Lower lobe of right lung (tissue), 2 donors: ENCODE measurements at places on chromosomes 2 and 18. TPM values are rescaled to one million over a fixed set of nuclear protein-coding genes. Genes with fewer than 3 reads are reported as not detected.

DNA sequence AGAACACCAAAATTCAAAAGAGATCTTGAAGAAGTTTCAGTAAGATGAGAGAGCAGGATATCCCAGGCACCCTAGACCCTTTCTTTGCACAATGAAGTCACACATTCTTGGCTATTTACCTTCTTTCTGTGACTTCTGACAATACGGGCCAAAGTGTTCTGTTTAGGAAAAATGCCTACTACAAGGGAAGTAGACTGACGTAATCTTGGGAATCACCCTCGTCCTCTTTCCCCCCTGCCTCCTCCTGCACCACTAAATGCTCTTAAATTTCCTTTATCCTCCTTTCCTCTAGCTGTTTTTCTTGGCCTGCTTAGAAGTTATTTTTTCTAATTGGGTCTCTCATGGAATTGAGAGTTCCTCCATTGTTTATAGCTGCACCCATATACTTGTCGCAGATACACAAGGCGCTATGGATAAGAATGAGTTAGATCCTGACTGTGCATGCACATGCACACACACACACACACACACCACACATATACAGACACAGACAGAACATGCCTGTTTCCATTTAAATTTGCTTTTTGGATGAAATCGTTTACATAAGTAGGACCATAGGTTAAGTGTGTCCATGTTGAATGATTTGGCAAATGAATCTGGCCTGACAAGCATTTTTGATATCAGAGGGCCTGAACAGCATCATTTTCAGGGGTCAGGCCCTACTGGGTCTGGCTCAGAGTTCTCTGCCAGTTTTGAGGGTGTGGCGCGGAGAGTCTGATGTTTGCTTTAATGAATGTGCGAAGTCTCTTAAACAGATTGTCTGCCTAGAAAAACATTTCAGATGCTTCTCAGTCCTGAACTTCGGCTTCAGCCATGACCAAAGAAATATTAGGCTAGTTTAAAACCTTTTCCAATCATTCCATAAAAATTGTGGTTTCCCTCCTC, 131.9 kb upstream of the NT5C1B start:
- DNase-seq, result no peak
- H3K27me3 ChIP-seq, result no peaks in the 10 kb centered on the region
- H3K4me3 ChIP-seq, result no peak overlapping the region
- H3K27ac ChIP-seq, result no peak overlapping the region

DNA sequence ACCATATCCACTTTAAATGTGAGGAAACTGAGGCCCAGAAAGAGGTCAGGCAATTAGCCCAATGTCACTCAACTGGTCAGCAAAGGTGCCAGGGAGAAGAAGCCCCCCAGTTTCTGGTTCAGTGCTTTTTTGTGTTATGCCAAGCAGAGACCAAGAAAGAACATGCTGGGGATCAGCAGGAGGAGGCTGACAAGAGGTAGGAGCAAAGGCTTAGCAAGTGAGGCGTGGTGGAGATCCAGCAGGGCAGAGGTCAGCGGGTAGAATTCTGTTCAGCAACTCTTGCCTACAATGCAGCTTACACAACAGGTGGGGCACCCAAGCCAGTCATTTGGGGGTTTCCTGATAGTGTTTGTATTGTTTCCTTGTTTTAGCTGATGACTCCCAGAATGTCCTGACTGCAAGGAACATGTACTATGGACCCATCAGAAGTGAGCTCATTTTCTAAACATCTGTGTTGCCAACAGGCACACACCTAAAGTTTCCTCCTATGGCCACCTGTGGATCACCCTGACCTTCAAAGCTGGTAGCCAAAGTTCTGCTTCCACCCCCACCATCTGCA, 28.2 kb downstream of the LPIN2 start:
- peak overlapping the region; percentile 0 for H3K27ac ChIP-seq
- no peak overlapping the region for H3K4me3 ChIP-seq
- no peaks in the 10 kb centered on the region for H3K27me3 ChIP-seq
- peaks cover 78% of the 10 kb centered on the region for H3K4me1 ChIP-seq
- DNase-seq, result no peak

GRCh38 chr2:15780912-15781574, 159.3 kb upstream of the MYCN start:
- no peak for DNase-seq
- H3K36me3 ChIP-seq, result no peaks in the 10 kb centered on the region
- H3K27ac ChIP-seq, result no peak overlapping the region
- H3K4me1 ChIP-seq, result no peaks in the 10 kb centered on the region
- H3K27me3 ChIP-seq, result peaks cover 5% of the 10 kb centered on the region

DNA sequence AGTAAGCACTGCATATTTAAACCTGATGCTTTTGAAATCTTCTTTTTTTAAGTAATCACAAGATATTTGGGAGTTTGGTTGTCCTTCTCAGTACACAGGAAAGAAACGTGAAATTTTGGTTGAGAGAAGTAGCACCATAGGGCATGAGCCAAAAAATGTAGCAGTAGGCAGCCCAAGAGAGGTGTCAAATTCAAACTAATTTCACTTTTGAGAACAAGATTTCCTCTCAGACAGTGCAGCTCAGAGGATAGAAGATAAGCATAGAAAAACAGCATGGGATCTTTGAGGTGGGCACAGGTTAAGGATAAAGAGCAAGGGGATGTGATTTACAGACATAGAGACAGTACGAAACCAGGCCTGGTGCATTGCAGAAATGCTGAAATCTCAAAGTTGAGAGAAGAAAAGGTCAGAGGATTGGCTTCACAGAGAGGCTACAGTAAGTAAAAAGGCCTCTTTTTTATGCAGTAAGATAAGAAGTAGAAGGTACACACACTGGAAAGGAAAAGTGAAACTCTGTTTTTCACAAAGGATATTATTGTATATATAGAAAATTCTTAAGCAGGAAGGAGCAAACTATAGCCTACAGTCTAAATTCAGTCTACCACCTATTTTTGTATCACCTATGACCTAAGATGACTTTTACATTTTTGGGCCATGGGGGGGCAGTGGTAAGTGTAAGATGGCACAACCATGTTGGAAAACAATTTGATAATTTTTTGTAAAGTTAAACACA, 89.8 kb downstream of the PKP4 start:
- no peak overlapping the region for H3K4me3 ChIP-seq
- DNase-seq, result no peak
- H3K36me3 ChIP-seq, result peaks cover 14% of the 10 kb centered on the region
- no peak overlapping the region for H3K27ac ChIP-seq

The MYOM1 gene
- total RNA-seq, result 5.0 TPM

- no peaks in the 10 kb centered on the region for H3K36me3 ChIP-seq
- no peak overlapping the region for H3K4me3 ChIP-seq
- DNase-seq, result no peak
- H3K4me1 ChIP-seq, result no peaks in the 10 kb centered on the region
- no peaks in the 10 kb centered on the region for H3K27me3 ChIP-seq
- no peak overlapping the region for H3K27ac ChIP-seq
Observed at GRCh38 chr2:100053087-100053885, 89.1 kb downstream of the AFF3 start.

- H3K4me1 ChIP-seq, result no peaks in the 10 kb centered on the region
- H3K36me3 ChIP-seq, result no peaks in the 10 kb centered on the region
- no peak overlapping the region for H3K27ac ChIP-seq
- peak; percentile 14 for DNase-seq
- H3K27me3 ChIP-seq, result no peaks in the 10 kb centered on the region
- no peak overlapping the region for H3K4me3 ChIP-seq
Observed at GRCh38 chr2:128628206-128628605, 309.5 kb upstream of the HS6ST1 start.

GRCh38 chr18:63700501-63700900, 2.3 kb upstream of the SERPINB11 start:
- no peaks in the 10 kb centered on the region for H3K36me3 ChIP-seq
- no peaks in the 10 kb centered on the region for H3K27me3 ChIP-seq
- H3K27ac ChIP-seq, result no peak overlapping the region
- no peaks in the 10 kb centered on the region for H3K4me1 ChIP-seq
- no peak for DNase-seq
- no peak overlapping the region for H3K4me3 ChIP-seq

- no peak overlapping the region for H3K4me3 ChIP-seq
- no peak overlapping the region for H3K27ac ChIP-seq
- H3K36me3 ChIP-seq, result no peaks in the 10 kb centered on the region
- no peaks in the 10 kb centered on the region for H3K4me1 ChIP-seq
- no peak for DNase-seq
Observed at GRCh38 chr18:58535340-58536201, 93.3 kb downstream of the ALPK2 start.

The MRO gene
- 0.44 TPM for total RNA-seq

DNA sequence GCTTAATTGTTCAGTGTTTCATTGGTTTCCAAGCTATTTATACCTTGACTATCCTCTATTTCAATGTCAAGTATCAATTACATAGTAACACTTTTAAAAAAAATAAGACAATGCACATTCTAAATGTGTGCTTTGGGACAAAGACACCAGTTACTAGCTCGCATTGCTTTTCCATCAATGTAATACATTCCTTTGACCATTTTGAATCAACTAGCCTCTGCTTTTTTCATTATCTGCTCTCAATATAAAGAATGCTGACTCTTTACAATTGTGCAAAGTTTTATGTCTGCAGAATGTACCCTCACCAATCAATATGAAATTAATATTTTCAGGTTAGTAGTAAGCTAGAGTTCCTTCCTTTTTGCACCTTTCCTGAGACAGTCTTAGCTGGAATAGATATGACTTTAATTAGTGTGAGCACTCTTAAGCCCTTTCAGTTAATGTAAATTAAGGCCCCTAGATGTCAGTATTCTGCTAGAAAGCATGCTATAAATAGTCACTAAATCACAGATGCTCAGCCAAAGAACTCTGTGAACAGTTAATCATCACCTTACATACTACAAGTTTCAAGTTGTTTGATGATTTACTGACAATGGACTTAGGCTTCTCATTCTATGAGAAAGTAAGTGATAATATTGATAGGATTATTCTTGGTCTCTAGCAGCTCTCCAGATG, 413.6 kb downstream of the PTH2R start:
- no peaks in the 10 kb centered on the region for H3K27me3 ChIP-seq
- no peak overlapping the region for H3K27ac ChIP-seq
- no peak overlapping the region for H3K4me3 ChIP-seq
- H3K4me1 ChIP-seq, result no peaks in the 10 kb centered on the region

- no peaks in the 10 kb centered on the region for H3K27me3 ChIP-seq
- no peak for DNase-seq
- H3K4me1 ChIP-seq, result no peaks in the 10 kb centered on the region
- no peaks in the 10 kb centered on the region for H3K36me3 ChIP-seq
- no peak overlapping the region for H3K4me3 ChIP-seq
Observed at GRCh38 chr2:205358351-205358815, 323.9 kb upstream of the NRP2 start.

The MTLN gene
- 47.3 TPM for total RNA-seq

The DSC3 gene
- 0.24 TPM for total RNA-seq

GRCh38 chr18:48929941-48930713, 20.6 kb downstream of the SMAD7 start:
- peak overlapping the region; percentile 26 for H3K4me3 ChIP-seq
- DNase-seq, result no peak
- H3K4me1 ChIP-seq, result peaks cover 100% of the 10 kb centered on the region

The FAM110C gene
- 3.6 TPM for total RNA-seq

DNA sequence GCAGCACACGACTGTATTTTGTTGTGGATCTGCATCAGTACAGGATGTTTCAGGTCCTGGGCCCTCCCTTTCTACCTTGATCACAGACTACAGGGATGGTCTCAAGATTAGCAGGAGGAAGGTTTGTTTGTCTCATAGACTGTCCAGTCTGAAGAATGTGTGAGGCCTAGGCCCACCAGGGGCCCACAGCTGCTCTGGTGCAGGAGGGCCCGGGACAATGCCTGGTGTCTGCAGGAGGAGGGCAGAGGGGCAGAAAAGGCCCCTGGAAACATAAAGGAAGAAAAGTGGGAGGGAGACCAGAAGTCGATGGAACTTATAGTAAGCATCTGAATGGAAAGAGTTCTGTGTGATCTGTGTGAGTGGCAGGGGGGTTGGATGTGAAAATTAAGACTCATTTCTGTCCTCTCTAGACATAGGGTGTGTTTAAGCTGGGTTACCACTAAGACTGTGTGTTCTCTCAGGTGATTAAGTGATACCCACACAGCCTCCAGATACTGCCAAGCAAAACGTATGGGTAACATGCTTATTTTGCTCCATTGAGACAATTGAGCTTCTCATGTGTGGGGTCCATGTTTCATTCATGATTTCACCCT, 33.4 kb upstream of the LPIN2 start:
- peaks cover 10% of the 10 kb centered on the region for H3K4me1 ChIP-seq
- no peak overlapping the region for H3K27ac ChIP-seq
- no peaks in the 10 kb centered on the region for H3K36me3 ChIP-seq

The FSIP2 gene
- 0.27 TPM for total RNA-seq

The FZD7 gene
- 15.2 TPM for total RNA-seq

DNA sequence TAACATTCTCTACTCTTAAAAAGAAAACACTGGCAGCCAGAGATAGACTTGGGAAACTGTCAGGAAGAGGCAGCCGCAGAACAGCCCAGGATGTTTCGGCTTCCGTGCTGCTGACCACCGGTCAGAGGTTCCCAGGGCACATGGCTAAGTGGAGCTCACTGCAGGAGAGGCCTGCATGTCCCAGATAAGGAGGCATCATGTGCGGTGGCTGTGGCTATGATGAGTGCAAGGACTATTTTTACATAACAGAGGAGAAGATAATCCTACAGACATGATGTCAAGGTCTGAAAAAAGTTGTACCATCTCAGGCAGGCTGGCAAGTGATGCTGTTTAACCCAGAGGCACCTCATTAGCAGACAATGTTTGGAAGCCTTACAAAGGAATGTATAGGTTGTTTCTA, 252.3 kb downstream of the CYRIA start:
- H3K36me3 ChIP-seq, result no peaks in the 10 kb centered on the region
- no peak overlapping the region for H3K4me3 ChIP-seq
- no peak for DNase-seq

GRCh38 chr18:8812631-8813030, 107.3 kb downstream of the MTCL1 start:
- no peak for DNase-seq
- H3K27ac ChIP-seq, result no peak overlapping the region
- H3K4me1 ChIP-seq, result no peaks in the 10 kb centered on the region
- H3K27me3 ChIP-seq, result no peaks in the 10 kb centered on the region

The IL1RN gene
- 20.1 TPM for total RNA-seq

The BOK gene
- total RNA-seq, result 44.2 TPM

GRCh38 chr2:213551526-213551925, 267.3 kb downstream of the SPAG16 start:
- no peak overlapping the region for H3K4me3 ChIP-seq
- H3K27ac ChIP-seq, result no peak overlapping the region
- no peaks in the 10 kb centered on the region for H3K4me1 ChIP-seq

The KCNK3 gene
- 26.8 TPM for total RNA-seq

DNA sequence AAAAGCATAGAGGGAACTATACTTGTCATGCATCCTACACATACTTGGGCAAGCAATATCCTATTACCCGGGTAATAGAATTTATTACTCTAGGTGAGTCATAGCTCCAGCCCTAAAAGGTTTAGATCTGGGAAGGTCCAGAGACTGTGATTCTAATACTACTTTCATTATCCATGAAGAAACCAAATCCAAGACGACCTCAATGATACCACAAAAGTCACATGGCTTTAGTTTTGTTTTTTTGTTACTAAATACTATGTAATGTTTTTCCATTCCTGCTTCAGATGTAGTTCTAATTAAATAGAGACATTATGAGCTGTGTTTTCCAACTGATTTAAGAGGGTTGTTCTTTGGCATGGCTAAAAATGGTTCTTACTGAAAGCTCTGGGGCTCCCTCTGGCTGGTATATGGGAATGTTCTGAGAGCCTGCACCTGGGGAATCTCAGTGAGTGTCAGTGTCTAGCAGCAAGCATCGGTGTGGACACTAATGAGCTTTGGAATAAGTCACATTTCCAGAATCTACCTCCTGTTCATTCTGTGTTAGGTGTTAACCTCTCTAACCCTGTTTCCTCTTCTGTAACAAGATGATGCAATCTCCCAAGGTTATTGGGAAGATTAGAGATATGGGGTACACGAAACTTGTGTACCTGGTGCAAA, 20.5 kb upstream of the IL1RL2 start:
- no peak for DNase-seq
- H3K36me3 ChIP-seq, result peaks cover 54% of the 10 kb centered on the region
- H3K4me1 ChIP-seq, result peaks cover 35% of the 10 kb centered on the region
